Dorsolateral prefrontal cortex (tissue), 122 donors: ENCODE measurements at places on chromosomes 4 and X.

- no peak for DNase-seq
Observed at GRCh38 chrX:109709129-109709631, 23.9 kb downstream of the ACSL4 start.

- no peak for DNase-seq
Observed at GRCh38 chrX:3963980-3964379, 250.5 kb upstream of the PRKX start.

DNA sequence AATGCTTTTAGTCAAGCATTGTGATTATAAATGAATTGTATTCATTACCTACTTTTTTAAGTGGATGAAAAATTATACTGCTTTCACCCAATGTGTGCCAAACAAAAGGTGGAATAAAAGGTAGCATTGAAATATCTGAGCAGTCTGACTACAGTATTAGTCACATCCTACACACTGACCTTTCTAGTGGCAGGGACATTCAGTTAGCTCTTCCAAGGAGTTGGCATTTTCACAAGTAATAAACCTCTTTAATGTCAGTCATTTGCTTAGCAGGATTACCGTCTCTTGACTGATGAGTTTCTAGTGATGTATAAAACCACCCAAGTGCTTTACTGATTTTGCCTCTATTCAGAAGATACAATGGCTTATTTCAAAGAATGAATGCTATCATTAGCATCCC, 687.9 kb downstream of the ARAP2 start:
- DNase-seq: no peak

DNA sequence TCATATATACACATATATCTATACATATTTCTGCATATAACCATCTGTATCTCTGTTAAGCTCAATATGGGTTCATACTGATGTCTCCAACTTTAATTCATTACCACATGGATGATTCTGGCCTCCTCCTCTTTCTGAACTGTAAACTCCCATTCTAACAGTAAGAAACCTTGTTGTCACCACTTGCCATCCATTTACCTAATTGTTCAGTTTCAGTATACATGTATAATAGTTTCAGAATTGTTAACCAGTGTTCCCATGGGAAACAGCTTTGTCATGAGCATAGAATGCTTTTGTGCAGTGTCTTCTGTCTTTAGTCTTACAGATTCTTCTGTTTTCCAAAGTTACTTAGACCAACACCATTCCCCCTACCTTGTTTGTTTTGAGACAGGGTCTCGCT, 35.9 kb downstream of the SLC9A6 start:
- DNase-seq: no peak

DNA sequence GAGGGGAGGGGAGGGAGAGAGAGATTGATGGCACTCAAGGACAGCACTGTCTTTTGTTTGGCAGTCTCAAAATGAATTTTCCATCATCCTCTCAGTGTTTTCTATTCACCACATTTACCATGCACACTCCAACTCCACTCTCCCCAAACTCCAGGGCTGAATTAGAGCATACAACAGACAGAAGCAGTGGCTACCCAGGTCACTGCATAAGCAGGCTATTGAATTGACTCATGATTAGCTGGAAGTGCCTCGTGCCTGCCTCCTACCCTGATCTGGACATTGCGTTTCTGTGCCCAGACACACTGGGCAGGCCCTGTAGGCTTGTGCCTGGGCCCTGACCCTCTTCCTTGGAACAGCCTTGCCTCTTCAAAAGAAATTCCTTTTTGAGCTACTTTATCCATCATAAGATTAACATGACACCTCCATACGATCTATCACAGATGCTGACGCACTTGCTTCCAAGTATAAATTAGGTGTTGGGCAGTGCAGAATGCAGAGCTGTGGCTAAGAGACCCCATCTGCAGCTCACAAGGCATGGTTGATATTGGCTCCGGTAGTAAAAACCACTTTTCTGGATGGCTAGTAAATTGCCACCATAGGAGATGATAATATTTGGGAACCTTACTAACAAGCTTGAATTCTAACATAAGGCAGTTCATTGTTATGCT, 752.9 kb downstream of the RPA4 start:
- DNase-seq: no peak

DNA sequence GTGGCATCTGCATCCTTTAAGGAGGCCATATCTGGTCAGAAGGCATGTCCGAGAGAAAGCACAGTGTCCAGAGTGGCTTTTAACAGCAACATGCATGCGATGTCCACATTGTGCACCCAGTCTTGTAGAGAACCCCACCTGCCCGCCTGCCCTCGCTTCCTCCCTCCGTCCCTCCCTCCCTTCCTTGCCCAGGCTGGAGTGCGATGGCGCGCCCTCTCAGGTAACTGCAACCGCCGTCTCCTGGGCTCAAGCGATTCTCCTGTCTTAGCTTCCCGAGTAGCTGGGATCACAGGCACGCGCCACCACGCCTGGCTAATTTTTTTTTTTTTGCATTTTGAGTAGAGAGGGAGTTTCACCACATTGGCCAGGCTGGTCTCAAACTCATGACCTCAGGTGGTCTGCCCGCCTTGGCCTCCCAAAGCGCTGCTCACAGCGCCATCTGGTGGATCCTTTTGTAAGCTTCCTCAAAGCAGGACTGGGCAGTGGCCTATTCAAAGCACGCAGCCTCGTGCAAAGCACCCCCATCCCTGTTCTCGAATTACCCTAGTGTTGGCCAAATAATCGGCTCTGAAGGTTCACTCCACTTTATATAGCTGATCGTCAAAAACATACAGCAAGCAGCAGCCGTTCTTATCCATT, 15.0 kb downstream of the BRCC3 start:
- DNase-seq: no peak

GRCh38 chr4:104524026-104524425, 29.3 kb upstream of the CXXC4 start:
- DNase-seq: no peak
